CD4-positive, alpha-beta memory T cell (primary cell): ENCODE measurements at places on chromosomes 1 and 21.

DNA sequence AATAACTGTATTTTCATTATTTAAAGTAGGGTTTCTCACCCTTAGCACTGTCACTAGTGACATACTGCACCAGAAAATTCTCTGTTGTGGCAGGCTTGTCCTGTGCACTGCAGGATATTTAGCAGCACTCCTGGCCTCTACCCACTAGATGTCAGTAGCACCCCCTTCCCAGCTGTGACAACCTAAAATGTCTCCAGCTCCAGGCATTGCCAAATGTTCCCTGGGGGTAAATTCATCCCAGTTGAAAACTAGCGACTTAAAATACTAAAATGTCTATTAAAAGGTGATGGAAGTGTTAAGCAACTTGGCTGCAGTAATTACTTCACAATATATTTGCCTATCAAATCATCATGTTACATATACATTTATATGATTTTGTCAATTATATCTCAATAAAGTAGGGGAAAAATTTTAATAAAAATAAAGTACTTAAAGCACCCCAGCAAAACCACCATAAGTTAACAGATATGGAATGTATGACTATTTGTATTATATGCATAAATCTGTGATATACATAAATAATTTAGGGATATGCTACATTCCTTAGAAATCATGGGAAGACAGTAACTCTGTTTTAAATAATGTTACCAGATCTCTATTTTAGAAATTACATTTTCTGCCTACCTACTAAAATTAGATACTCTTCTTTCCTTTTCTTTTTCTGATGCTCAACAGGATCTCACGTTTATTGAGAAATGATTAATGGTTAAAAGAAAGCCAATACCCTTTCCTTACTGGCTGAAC is 74.6 kb downstream of the ARID4B start:
- DNase-seq, result peak; percentile 68

DNA sequence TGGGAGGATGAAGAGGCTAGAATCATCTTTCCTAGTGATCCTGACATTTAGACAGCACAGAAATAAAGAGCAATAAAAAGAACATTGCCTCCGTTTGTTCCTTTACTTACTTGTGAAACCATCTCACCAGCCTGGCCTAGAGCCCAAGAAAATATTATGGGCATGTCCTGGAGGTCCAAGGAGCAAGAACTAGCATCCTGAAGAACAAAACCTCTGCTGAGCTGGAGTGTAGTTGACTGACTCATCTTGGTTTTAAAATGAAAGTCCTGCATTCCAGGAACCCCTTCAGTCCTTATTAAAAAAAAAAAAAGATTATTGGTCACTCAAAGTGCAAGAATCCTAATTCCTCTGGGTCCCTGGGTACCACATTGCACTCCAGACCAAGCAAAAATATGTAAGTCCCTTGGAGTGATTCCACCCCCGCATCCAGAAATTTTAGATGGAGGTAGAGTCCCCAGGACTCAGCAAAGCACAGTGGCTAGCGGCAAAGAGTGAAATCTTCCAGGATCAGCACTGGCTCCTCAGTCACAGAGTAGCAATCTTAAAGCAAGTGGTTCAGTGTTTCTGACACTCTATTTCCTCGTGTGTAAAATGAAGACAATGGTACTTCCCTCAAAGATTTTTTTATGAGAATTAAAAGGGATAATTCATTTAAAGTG is 7.0 kb downstream of the SMCP start:
- DNase-seq, result no peak

GRCh38 chr21:31299291-31300147 is 44.5 kb downstream of the TIAM1 start:
- no peak for DNase-seq

DNA sequence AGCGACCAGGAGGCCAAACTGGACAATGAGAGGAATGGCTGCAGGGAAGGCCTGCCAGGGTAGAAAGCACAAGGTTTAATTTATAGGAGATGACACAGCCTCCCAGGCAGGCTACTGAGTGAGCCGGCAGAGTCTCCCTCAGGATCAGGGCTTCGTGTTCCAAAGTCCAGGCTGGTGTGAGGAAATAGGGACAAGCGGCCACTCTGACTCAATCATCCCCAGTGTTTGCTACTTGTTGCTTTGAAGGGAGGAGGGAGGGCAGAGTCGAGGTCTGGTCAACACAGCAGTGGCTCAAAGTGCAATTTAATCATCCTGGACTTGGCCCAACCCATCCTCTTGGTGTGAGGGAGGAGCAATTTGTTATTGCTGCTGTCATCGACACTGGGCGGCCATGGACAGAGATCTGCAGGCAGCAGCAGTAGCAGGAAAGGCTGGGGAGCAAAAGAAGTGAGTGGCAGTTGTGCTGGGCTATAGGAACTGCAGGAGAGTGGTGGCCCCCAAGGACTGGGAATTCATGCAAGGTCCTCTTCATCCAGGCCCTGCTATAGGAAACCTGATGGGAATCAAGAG is 27.5 kb downstream of the TBX15 start:
- no peak for DNase-seq

- no peak for DNase-seq
Observed at GRCh38 chr1:77349275-77349674, 67.5 kb downstream of the AK5 start.

GRCh38 chr1:175628548-175629317 is 114.7 kb downstream of the TNR start:
- no peak for DNase-seq

DNA sequence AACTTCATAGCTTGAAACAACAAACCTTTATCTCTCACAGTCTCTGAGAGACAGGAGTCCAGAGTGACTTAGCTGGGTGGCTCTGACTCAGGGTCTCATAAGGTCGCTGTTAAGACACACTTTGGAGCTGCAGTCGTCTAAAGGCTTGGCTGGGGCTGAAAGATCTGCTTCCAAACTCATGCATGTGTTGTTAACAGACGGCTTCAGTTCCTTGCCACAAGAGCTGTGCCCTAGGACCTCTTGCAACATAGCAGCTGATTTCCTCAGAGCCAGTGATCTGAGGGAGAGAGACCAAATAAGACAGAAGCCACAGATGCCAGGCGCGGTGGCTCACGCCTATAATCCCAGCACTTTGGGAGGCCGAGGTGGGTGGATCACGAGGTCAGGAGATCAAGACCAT is 176.8 kb downstream of the DISC1 start:
- no peak for DNase-seq

DNA sequence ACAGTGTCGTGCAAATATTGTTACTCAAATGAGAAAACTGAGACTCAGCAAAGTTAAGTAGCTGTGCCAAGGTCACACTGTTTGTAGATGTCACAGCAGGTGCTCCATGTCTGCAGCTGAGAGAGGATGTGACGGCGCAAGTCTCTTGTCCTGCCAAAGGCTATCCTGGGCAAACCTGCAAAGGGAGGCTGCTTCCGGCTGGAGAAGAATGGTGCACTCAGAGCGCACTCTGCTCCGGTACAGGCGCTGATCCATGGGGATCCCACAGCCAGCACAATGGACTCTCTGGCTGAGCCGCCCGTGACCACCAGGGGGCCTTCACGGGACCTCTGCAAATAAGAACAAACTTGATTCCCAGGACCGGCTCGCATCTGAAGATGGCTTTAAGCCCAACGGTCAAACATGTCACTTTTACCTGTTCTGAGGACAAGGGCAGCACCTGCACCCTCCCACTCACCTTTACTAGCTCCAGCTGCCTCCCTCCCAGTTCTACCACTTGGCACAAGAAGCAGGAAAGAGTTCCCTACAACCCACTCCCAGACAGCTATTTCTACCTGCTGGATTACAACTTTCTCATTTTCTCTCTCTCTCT is 21.9 kb downstream of the RD3 start:
- DNase-seq, result peak; percentile 9

DNA sequence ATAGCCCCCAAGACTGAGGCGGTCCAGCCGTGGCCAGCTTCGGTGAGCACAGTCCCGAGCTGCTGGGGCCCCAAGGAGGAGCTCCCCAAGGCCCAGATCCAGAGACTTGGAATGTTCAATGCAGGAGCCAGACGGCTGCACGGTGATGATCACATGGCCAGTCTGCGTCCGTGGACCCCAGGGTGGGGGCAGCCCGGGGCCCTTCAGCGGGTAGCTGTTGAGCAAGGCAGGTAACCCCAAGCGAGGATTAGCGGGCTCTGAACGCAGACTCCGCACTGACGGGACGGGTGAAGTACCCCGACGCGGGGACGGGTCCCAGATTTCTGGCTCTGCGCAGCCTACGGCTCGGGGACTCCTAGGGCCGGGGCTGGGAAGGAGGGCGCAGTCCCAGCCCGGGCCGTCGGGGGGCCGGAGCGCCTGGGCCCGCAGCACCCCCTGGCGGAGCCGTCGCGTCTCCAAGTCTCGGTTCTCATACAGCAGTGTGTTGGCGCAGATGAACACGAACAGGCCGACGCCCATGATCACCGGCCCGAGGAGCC is 2.7 kb downstream of the TMEM200B start:
- DNase-seq, result peak; percentile 62

DNA sequence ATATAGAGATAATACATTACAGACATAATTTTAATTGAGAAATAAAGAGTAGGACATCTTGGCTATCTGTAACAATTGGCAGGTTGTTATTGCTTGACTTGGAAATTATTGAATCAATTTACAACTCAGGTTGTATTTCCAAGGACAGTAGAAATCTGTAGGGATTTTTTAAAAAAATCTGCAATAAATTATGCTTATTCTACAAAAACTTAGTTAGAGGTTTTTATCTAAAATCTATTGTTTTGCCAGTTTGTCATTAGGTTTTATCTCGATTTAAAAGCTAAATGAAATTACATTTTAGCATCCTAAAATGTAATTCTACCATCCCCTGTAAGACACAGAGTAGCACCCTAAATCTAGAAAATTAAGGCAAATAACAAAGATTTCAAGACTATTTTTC is 408.8 kb downstream of the COL11A1 start:
- no peak for DNase-seq

DNA sequence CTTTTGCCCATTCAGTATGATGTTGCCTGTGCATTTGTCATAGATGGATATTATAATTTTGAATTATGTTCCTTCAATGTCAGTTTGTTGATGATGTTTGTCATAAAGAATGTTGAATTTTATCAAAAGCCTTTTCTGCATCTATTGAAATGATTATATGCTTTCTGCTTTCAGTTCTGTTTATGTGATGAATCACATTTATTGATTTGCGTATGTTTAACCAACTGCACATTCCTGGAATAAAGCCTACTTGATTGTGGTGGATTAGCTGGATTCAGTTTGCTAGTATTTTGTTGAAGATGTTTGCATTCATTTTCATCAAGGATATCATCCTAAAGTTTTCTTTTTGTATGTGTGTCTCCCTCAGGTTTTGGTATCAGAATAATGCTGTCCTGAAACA is 5.7 kb upstream of the OR2M4 start:
- no peak for DNase-seq

- DNase-seq, result no peak
Observed at GRCh38 chr1:157819896-157820295, at the start of gene FCRL1. TSS of gene FCRL1 (minus strand) at chr1:157820120. CDS start at chr1:157820037, 83 bp downstream.

DNA sequence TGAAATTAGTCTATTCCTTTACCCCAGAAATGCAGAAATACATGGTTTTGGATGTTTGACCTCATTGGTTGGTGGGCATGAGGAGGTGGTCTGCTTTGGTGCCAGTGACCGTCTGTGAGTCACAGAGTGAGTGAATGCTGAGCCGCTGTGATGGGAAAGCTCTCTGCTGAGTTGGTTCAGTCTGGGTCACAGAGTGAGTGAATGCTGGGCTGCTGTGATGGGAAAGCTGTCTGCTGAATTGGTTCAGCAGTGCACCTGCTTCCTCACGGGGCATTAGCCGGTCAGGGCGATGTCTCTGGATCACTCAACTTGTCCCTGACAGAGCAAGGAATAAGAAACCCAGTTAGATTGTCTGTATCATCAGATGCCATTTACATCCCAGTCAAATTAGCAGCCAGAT is 40.8 kb downstream of the ADARB1 start:
- no peak for DNase-seq

DNA sequence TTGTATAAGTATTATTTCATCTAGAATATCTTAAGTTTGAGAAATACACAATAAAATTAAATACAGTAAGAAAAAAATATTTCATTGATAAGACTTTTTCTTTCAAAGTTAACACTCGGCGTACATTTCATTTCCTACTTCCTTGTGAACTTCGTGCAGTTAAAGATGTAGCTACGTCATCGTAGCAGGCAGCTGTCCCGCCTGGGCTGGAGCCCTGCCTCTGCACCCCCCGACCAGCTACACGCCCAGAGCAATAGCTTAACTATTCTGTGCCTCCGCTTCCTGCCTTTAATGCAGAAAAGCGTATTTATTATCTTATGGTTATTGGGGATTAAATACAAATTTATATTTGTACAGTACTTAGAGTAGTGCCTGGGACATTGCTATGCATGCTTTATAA is 53.5 kb downstream of the CLSTN1 start:
- no peak for DNase-seq

- DNase-seq, result no peak
Observed at GRCh38 chr1:28537457-28538199, 15.3 kb upstream of the TRNAU1AP start.

- DNase-seq, result no peak
Observed at GRCh38 chr1:36083635-36084496, at the start of gene TEKT2. TSS of gene TEKT2 (plus strand) at chr1:36084094. CDS start at chr1:36084922, 828 bp downstream.

GRCh38 chr1:53122201-53122885 is 20.1 kb downstream of the SLC1A7 start:
- no peak for DNase-seq

- no peak for DNase-seq
Observed at GRCh38 chr1:215273838-215274516, 191.4 kb downstream of the KCNK2 start.

GRCh38 chr1:47944561-47944960 is 52.6 kb downstream of the TRABD2B start:
- no peak for DNase-seq
